ENCODE measurements at places on chromosomes 2 and 18. TPM values are rescaled to one million over a fixed set of nuclear protein-coding genes. Genes with fewer than 3 reads are reported as not detected.

CCL20 gene
- 0.60 TPM for total RNA-seq

SCN7A gene
- total RNA-seq = not detected

LIMS4 gene
- total RNA-seq = 47.8 TPM

SERPINB4 gene
- total RNA-seq = not detected

KRCC1 gene
- total RNA-seq = 14.5 TPM

MC4R gene
- total RNA-seq = not detected

ARHGEF4 gene
- under 0.01 TPM for total RNA-seq

LYG2 gene
- total RNA-seq = not detected

SLC4A3 gene
- total RNA-seq = 0.22 TPM

- DNase-seq = no peak
Observed at GRCh38 chr2:179636995-179637394, 224.4 kb downstream of the ZNF385B start.

GRCh38 chr18:3784949-3785348 is 335.0 kb downstream of the TGIF1 start:
- DNase-seq = no peak

DNA sequence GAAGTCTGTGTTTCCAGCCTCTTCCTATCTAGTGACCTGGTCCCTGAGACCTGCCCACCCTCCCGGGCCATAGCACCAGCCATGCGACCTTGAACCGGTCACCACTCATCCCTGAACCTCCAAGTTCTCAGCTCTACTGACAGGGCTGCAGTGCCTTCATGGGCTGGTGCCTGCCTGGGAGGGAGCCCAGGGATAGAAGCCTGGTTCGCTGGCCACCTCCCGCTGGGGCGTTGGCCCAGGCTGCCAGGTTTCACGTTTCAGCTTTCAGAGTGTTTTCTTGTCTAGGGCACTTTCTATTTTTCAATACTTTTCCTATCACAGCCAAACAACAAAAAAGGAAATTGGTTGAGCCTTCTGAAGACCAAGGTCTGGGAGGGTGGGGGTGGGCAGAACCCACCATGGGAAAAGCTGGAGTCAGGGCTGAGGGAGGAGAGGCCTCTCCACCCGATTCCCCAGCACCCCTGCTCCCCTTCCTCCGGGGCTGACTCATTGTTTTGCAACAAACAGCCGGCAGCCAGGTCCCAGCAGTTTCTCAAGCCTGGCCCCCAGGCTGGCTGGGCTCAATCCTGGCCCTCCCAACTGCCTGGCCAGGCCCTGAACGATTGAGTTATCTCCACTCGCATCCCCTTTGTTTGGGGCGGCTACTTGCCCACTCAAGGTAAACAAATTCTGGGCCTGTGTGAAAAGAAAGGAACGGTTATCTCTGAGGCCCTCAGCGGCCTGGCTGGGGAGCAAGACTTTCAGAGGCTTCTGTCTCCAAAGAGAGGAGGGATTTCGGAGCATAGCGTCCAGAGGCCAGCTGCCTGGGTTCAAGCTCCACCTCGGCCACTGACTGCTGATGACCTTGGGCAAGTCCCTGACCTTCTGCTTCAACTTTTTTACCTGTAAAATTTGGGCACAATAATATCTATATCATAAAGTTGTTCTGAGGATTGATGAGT is 47.5 kb downstream of the ZFP36L2 start:
- peak; percentile 92 for DNase-seq

- DNase-seq = no peak
Observed at GRCh38 chr2:138440759-138441158, 60.8 kb upstream of the SPOPL start.

- DNase-seq = no peak
Observed at GRCh38 chr2:3641841-3642421, 16.1 kb upstream of the ALLC start.

- no peak for DNase-seq
Observed at GRCh38 chr2:134314681-134315368, 61.0 kb downstream of the MGAT5 start.

DNA sequence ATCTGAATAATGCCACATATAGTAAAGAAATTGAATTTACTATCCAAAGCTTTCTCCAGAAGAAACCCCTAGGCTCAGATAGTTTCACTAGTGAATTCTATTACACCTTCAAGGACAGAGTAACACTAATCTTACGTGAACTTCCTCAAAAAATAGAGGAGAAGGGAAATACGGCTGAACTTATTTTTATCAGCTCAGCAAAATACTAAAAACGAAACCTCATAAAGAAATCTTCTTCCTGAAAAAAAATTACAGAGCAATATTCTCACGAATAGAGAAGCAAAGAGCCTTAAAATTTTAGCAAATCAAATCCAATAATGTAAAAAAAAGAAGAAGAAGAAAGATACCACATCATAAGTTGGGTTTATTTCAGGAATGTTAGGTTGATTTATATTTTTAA is 14.7 kb downstream of the CAPN13 start:
- no peak for DNase-seq

GRCh38 chr2:13335862-13336535 is 619.3 kb downstream of the TRIB2 start:
- no peak for DNase-seq

DNA sequence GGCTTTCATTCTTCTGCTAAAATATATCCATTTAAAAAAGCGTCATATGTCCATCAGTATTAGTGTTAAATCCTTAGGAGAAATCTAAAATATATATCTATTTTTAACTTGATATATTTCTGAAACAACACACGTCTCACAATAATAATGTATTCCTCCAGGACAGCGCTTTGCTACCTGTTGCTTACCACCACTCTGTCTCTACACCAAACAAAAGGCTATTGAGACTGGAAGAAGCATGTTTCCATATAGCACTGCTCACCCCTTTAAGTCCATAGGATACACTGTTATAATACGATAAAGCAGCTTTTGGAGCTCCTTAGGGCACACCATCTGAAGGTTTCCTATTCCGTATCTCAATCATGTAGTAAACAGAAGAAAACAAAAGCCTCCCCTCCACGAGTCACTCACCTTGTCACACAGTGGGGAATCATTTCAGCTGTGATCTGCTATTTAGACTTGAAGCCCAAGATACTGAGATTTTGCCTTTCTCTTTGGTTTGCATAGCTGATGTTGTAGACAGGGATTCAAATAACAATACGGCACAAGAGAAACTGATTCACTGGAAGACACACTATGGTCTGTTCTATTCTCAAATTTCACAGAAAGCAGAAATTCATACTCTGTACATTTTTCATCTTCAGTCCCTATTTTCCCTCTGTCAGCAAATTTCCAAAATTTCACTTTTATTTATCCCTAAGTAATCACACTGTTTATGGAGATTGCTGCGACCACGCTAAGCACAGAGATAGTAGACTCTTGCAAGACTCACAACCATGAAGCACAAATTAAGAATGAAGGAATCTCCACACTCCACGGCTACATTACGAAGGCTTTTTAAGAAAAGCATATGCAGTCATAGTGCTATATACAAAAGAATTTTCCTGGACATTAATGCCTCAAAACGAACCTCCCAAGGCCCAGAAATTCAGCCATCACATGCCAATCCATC is 187.1 kb downstream of the TCF4 start:
- DNase-seq = peak; percentile 50

Measured in lung microvascular endothelial cell (primary cell).